ENCODE measurements at places on chromosomes 4 and X.

DNA sequence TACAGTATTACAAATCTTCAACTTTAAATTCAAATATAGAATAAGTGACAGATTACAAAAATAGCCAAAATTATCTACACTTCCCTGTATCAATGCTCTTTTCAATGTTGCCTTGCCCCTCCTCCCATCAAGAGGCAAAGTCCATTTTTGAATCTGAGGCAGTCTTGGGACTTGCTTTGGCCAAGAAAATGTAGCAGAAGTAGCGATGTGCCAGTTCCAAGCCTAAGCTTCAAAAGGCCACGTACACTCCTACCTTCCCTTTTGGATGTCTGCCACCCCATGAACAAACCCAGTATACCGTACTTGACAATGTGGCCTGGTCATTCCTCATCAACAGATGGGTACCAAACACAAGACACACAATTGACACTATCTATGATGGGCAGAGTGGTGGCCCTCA is 24.1 kb downstream of the SEC24D start:
- DNase-seq: no peak

DNA sequence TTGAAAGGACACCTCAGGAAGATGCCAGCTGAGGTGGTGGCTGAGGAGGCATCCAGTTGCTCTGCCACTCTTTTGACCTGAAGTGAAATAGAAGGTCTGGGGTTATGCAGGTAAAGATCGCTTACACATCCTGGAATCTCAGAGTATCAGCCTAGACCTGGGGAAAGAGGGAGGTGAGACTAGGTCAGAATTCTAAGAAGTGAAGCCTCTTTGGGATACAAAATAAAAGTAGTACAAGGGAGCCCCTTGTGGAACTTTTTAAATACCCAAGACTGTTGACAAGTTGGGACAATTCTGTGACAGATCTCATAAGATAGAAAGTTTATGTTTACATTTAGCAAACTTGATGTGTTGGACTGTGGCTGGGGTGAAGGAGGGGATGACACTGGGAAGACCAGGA is 263.1 kb downstream of the SPRY1 start:
- DNase-seq: no peak

DNA sequence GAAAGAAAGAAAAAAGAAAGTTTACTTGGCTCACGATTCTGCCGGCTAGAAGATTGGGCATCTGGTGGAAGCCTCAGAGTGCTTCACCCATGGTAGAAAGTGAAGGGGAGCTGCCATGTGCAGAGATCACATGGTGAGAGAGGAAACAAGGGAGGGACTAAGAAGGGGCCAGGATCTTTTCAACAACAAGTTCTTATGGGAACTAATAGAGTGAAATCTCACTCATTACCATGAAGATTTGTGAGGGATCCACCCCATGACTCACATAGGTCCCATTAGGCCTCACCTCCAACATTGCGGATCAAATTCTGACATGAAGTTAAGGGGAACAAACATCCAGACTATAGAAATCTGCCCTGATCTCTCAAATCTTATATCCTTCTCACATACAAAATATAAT is 61.3 kb upstream of the UGT8 start:
- DNase-seq: no peak

GRCh38 chr4:171002246-171002645 is 811.0 kb upstream of the GALNTL6 start:
- DNase-seq: no peak

DNA sequence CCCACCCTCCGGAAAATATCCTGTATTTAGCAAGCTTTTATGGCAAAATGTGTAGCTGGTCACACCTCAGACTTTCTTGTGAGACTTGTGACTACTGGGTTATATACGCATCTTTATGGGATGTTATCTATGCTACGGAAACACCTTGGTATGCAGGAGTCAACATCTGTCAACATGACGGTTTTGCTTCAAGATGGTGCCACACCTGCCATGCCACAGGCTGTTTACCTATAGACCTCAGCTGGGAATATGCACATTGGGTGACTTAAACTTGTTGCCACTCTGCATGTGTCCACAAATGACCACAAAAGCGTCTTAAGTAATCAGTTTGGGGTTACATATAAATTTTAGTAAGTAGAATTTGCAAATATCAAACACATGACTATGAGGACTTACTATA is 192.3 kb upstream of the ATP6AP2 start:
- no peak for DNase-seq

GRCh38 chr4:96736352-96736889 is 896.5 kb downstream of the PDHA2 start:
- no peak for DNase-seq

GRCh38 chr4:184288451-184289178 is 70.9 kb upstream of the ENPP6 start:
- no peak for DNase-seq

GRCh38 chr4:5500165-5500564 is 208.2 kb downstream of the EVC2 start:
- no peak for DNase-seq

GRCh38 chrX:118239178-118239870 is 106.6 kb upstream of the WDR44 start:
- DNase-seq: no peak

- DNase-seq: no peak
Observed at GRCh38 chrX:136866337-136867095, 14.0 kb downstream of the RBMX start.

DNA sequence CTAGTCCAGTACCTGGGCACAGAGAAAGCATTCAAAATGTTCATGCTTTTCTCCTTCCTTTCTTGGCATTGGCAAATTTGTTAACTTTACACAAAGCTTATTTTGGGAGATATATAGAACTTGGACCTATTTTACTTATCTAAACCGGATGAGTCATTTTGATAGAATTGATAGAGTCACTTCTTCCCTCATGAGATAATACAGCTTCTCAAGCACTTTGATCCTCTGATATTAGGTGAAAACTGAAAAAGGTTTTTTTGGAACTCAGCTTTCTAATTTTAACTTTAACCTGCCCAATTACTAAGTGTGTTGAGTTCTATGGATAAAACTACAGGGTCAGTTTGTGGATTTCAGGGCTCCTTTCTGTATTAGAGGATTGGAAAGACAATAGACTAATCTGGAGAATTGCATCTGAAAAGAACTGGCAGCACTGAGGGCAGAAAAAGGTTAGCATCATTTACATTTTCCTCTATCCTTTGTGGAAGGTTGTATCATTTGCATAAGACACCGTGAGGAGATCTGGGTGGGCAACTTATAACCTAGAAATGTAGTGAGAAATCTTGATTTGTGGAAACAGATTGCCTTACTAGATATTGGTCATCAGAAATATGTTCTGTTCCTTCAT is 2.4 kb downstream of the WDR44 start:
- no peak for DNase-seq

DNA sequence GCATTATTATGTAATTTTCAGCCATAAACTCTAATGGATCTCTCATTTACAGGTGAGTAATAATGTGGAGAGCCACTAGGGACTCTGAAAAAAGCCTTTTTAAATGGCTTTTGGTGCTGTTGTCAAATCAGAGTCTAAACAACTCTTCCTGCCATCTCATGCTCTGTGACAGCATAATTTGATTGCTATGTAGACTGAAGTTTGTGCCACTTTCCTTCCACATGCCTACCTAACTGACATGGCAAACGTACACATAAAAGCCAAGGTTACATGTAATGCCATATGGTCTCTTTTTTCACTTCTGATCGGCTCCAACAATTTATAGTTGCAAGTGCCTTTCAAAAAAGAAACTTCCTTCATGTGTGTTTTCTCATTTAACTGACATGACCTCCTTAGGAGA is 94.3 kb downstream of the SH2D1A start:
- DNase-seq: no peak

- no peak for DNase-seq
Observed at GRCh38 chrX:118990512-118991227, 16.3 kb downstream of the LONRF3 start.

DNA sequence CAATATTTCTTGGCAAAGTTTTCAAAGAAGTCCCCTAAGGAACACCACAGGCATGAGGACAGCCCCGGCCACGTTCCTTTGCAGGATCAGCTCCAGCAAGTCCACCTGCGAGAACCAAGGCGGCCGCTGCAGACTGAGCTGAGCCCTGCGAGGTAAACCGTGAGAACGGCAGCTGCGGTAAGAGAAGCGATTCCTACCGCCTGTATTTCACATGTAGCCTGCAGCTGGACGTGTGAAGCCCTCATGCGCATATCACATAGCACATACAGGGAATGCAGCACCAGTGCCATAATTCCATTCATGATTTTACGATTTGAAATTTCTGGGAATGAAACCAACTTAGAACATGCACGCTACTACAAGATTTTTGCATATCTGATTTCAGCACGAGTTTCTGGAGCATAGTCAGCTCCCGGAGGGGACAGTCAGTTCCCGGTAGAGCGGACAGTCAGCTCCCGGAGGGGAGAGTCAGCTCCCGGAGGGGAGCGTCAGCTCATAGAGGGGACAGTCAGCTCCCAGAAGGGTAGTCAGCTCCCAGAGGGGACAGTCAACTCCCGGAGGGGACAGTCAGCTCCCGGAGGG is 41.7 kb downstream of the FGFRL1 start:
- no peak for DNase-seq

DNA sequence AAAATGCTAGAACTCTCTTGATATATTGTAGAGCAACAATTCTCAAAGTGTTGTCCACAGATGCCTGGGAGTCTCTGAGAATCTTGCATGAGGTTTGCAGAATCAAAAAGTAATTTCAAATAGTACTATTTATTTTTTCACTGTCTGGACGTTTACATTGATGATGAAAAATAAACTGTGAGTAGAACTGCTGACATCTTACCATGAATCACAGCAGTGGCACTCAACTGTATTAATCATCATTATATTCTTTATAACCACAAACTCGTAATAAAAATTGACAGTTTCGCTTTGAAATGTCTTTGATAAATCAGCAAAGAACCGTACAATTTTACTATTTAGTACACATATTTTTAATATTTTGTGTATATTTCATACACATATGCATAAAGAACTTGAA is 94.5 kb downstream of the NAF1 start:
- DNase-seq: no peak

DNA sequence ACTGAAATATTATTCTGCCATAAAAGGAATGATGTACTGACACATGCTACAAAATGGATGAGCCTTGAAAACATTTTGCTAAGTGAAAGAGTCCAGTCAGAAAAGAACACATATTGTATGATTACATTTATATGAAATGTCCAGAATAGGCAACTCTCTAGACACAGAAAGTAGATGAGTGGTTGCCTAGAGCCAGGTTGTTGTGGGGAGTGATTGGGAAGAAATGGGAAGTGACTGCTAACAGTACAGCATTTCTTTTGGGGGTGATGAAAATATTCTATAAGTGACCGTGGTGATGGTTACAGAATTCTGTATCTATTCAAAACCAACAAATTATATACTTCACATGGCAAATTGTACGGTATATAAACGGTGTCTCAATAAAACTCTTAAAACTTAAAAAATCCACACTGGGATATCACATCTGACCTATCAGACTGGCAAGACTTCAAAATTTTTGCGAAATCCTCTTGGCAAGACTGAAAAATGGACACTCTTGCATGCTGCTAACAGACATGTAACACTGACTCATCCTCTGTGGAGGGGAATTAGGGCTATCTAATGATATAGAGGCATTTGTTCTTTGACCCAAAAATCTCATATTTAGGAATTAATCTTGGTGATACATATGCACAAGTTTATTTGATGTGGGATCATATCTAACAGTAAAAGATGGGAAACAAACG is 71.8 kb downstream of the FAM13A start:
- no peak for DNase-seq

- no peak for DNase-seq
Observed at GRCh38 chr4:2289311-2289954, 27.5 kb upstream of the MXD4 start.

DNA sequence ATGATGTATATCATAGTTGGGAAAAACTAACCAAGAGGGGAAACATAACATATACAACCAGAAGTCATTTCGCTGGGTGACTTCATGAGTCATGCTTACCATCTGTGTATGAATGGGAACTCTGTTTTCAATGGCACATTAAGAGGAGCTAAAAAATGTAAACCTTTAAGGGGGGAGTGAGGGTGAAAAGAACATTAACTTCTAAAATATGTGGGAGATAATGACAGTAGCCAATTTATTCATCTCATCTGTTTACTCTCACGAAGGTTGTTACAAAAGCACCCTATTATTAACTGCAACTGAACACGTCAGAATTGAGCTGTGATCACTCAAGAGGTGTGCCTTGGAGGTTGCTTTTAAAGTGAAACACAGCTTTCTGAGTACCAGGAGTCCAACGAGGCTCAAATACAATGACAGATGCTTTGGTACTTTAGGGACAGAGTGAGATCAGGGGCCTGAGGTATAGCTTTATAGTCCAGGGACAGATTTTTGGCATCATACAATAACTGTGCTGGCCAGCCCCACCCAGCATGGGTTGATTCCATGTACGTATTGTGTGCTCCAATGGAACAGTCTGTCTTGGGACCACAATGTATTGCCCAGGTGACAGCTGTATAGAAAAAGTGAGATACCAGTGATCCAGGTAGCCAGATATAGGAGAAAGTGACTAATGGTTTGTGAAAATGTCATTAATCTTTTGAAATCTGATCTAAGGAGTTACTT is 107.3 kb downstream of the AMMECR1 start:
- no peak for DNase-seq

- no peak for DNase-seq
Observed at GRCh38 chr4:12588582-12588981, 895.6 kb downstream of the RAB28 start.

- no peak for DNase-seq
Observed at GRCh38 chrX:130716346-130716745, 186.7 kb downstream of the ENOX2 start.

DNA sequence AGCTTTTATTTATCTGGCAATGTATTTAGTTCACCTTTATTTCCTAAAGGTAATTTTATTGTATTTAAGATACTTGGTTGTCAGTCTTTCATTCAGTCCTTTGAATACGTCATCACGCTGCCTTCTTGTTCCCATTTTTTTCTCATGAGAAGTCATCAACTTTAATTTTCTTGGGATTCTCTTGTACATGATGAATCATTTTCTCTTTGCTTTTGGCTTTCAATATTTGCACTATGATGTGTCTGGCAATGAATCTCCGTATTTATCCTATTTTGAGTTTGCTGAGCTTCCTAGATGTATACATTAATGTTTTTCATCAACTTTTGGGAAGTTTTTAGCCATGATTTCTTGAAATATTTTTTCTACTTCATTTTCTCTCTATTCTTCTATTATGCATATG is 28.4 kb downstream of the CLDN2 start:
- no peak for DNase-seq

DNA sequence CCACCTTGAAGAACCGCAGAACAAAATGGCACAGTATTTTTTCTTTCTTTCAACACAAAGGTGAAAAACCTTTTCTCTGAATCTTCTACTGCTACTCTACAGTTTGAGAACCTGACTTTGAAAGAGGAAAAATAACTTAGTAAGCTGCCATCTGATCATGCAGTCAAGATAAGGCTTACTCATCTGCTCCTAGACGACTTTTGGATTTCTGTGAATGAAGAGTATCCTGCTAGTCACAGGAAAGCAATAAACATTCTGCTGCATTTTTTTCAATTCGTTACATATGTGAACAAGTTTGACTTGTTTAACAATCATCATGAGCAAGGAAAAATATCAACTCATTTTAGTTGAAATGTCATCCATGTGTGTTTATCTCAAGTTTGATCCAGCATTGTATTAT is 25.2 kb downstream of the TIGD2 start:
- no peak for DNase-seq

Measured in D721Med (cell line).